ENCODE measurements at places on chromosomes 5 and 9.
A peak's percentile ranks its signal among the peaks of the same experiment; 100 is the strongest.

- no peak for DNase-seq
Measured at GRCh38 chr9:123450996-123451395, 95.0 kb downstream of the CRB2 start.

DNA sequence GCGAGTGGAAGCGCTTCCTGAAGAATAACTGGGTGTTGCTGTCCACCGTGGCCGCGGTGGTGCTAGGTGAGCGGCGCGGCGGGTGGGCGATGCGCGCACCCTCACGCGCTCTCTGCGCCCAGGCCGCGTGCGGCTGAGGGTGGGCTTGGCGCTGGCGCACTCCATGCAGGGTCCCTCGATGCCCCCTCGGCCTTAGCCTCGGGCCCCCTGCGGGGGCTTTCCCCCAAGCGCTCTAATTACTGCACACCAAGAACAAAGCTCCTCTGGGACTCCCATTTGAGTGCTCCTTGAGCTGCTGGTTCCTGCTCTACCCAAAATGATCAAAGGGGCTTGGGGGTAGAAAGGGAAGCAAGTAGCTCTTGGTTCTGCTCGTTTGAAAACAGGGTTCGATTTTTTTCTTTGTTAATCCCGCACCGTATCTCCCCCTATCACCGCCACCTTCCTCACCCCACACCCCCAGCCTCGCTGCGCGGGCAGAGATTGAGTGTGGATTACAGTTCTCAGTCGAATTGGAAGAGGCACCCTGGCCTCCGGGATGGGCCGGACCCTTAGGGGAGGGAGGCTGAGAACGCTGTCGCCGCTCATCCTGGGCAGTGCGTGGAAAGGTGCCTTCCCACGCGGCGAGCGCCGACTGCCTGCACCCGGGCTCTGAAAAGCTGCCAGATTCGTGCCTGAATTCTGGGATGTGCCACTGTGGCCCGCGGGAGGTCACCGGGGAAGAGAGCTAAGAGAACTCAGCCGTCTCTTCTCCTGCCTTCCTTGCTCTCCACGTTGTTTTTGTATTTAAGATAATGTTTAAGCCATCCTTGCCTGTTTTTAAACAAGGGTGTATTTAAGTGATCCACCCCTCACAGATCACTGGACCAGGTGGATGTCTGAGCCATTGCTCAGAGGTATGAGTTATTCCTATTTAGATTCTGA lies 697 bp downstream of the SLC1A1 start:
- DNase-seq, result no peak

DNA sequence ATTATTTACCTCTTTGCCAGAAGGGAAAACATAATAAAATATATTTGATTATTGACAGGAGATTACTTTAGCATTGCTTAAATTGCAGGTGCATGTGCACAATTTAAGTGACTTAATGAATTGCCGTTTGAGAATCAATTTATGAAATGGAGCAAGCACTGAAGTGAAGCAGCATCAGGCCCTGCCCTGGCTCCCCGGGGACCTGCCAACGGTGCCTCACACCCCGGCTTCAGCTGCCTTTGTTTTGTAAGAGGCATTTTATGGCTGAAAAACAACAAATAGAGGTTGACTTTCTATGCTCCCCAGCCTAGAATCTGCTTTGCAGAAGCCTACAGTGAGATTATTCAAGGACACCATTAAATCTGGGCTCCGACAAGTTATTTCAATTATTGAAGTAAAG lies 359.1 kb upstream of the IRX4 start:
- DNase-seq, result no peak

DNA sequence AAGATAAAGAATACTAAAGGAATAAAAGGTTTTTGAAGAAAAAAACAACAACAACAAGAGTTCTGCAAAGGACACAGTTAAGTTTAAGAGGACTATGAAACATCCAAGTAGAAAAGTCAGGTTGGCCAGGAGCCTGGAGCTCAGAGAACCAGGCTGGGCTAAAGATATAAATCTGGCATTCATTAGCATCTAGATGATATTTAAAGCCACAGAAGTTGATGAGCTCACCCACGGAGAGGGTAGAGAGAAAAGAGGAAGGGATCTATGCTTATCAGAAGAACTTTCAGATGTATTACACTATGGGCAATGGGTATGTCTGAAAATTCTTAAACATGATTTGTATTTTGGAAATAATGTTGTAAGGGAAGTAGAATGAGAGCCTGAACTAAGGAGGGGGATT lies 9.9 kb downstream of the MIER3 start:
- DNase-seq, result peak; percentile 18

GRCh38 chr5:140108093-140109017 lies 5.6 kb upstream of the PURA start:
- DNase-seq, result no peak

DNA sequence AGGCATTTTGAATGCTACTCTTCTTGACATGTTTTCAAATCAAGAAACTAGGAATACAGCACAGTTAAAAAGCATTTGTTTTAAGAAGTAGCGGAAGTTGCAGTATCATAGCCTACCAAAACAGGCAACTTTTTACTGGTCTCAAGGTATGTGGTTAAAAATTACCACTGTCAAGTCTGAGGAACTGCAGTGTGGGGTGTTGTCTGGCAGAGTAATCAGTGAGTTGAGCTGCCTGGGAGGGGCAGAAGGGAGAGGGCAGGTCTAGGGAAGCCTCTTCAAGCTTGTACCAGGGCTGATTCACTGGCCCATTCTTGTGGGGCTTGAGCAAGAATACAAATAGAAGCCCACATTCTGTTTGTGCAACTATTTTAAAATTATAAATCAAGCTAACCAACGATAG lies 42.4 kb upstream of the SV2C start:
- DNase-seq, result no peak

DNA sequence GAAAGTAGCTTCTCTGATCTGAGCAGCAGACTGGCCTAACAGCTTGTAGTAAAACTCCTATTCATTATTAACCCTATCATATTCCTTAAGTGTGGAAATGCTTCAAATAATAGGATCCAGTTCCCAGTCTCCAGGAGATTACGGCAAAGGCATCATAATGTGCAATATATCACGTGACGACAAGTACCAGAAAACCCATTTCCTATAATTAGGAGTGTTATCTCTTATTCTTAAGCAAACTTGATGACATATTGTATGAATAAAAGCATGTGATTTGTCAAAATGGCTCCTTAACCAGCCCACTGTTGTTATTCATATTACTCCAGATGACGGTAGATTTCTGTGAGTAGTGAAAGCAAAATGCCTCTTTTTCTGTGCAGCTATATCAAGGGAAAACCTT lies 2.9 kb downstream of the SV2C start:
- DNase-seq, result no peak

DNA sequence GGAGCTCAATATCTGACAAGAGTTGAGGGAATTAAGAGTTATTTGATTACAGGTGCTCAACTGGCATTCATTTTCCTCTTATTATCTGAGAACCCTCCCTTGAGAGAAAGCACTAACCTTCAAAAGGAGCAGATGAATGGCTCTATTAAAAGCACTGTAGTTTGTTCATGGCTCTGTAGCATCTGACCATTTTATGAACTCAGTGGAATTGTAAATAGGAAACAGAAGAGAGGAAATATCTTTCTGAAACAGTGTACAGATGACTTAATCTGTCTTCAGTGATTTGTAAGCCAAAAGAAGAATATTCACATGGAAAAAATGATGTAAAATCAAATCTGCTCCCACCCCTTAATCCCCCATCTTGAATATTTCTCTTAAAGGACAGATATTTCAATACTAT lies 810.4 kb upstream of the GRAMD2B start:
- no peak for DNase-seq

Measured in MV-4-11 (cell line).